ENCODE measurements at places on chromosomes 5 and 9.

DNA sequence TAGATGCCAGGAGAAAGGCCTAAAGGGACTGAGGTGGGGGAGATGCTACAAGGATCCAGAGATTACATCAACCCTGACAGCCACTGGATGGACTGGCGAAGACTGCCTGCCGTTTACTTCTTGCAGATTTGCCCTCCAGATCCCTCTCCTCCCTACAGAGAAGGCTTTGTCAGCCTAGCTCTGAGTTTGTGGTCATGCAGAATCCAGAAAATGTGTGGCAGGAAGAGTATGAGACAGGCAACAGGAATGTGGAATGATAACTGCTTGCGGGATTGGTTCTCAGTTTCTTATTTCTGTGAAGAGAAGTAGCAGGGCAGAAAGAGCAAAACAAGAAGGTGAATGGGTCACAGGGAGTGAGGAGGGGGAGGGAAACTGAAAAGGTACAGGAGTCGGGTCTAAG lies 129.6 kb downstream of the TLE1 start:
- DNase-seq: peak; percentile 77

GRCh38 chr5:313806-314376 lies 7.6 kb upstream of the AHRR start:
- DNase-seq: no peak

DNA sequence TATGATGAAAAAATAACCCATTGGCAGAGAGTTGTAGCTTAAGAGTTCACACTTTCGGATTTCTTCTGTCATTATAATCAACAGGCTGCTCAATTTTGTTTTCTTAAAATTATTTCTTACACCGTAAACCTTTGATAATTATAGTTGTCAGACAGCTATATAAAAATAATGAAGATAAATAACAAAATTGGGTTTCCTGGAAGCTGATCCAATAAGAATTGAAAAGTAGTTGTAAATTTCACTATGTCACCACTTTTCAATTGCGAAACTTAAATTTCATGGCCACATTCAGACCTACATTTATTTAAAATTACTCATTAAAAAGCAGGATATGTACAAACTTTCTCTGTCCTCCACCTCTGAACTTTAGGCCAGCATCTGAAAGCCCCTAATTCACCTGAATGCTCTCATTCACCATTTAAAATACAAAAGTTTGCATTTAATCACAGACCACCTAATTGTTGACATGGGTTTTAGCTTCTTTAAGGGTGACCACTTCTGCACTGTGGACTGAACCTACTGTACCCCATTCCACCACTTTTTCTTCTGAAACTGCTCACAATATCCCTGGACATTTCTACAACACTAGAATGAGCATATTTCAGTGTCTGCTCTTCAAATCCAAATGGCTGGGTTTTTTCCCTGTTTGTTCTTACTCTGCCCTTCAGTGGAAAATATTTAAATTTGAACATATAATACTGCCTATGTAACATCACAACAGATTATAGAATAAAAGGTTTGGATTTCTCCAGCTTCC lies 680 bp downstream of the SELENOP start:
- no peak for DNase-seq

GRCh38 chr9:107948601-107949000 lies 459.0 kb upstream of the KLF4 start:
- DNase-seq: no peak

GRCh38 chr5:122874179-122874875 lies 28.9 kb downstream of the SNX24 start:
- DNase-seq: no peak

DNA sequence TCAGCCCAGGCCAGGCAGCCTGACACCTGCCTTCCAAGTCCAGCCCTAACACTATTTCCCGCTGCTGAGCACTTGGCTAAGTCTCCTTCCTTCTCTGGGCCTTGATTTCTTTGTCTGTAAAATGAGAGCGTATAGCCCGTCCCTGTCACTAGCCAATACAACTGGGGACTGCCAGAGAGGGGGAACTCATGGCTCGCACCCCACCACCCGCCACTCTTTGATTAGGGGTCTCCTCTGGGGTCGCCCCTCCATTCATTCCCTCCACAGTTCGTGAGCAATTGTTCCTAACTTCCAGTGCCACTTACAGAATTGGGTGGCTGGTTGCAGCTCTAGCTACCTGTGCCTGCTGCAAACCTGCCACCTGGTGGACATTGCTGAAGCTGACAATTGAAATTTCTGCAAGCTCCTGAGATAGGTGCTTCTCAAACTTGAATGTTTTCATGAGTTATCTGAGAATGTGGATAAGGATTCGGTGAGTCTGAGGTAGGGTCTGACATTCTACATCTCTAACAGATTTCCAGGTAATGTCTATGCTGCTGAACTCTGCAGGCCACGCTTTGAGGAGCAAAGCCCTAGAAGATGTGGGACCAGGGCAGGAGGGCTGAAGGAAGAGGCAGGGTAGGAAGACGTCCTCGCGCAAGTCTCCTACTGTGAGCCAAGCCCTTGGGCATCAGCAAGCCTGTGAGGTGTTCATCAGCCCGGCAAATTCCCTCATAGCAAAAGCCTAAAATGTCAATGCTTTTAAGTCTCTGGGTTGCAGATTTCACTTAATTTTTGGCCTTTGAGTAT lies 13.3 kb upstream of the RECK start:
- no peak for DNase-seq

DNA sequence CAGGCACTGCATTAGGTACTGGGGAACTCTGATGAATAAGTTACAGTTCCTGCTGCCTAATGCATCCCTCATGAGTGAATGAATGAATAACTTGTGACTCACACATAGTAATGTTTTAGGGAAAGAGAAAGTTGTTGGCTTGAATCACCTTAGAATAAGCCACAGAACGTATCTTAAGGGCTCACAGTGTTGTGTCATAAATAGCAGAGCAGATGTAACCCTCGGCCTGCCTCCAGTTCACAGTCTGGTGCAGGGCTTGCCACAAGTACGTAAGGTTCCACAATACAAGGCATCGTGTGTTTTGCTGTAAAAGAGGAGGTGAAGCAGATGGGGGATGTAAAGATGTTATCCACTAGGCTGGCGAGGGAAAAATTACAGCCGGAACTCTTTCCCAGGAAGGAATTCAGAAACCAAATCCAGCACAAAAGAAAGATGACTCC lies 218.7 kb downstream of the TRPM3 start:
- peak; percentile 79 for DNase-seq

DNA sequence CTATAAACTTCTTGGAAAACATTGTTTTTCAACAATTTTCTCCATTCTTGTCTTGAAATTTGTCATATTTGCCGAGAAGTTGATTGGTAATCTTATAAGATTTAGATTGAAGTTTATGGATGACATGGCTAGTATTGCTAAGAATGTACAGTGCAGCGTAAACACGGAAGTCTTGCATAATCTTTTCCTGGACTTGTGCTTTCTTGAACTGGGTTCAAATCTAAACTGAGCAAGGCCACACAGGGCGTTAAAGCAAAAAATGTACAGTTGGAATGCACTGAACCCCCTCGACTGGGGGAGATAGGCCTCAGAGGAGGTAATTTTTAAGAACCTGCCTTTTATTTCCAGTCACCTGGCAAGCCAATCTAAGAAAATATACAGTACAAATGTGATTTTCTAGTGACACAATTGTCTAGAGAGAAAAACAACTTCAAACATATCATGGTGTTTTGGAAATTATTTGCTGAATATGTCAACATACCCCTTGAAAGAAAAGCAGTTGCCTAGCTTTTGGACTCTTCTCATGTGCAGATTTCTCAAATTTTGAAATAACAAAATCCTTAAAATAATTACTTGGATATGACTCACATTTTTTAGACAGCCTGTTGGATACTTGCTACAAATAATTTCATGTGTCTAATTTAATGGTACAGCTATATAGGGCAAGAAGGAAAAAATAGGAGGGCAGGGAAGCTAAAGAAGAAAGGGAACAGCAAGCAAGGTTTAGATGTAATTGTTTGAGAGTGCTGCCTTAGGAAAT lies 18.5 kb upstream of the GAS1 start:
- DNase-seq: no peak

All from AG09319 (cell line).